ENCODE measurements at places on chromosomes 6 and 20.

DNA sequence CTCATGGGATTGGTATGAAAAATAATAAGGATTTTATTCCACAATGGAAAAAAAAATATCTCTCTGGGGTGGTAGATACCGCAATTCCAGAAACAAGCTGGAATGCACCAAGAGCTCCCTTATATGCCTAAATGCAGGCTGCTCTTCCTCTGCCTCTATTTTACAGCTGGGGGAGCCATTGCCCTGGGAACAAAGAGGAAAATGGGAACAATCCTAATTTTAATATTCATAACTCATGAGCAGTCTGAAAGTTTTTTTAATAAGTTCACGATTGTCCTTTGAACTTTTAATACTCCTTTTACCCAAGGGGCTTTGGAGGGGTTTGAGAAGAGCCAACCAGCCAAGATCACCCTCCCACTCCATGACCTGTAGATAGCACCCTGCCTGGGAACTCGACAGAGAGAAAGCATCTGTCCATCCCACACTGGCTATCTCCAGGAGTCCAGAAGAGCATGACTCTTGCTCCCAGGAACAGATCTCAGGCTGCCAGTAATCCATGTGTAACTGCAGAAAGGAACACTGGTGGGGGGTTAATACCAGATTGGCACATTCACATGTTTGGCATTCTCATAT lies 74.7 kb downstream of the CD83 start:
- DNase-seq: no peak

GRCh38 chr6:33908025-33908424 lies 104.2 kb upstream of the MLN start:
- no peak for DNase-seq

DNA sequence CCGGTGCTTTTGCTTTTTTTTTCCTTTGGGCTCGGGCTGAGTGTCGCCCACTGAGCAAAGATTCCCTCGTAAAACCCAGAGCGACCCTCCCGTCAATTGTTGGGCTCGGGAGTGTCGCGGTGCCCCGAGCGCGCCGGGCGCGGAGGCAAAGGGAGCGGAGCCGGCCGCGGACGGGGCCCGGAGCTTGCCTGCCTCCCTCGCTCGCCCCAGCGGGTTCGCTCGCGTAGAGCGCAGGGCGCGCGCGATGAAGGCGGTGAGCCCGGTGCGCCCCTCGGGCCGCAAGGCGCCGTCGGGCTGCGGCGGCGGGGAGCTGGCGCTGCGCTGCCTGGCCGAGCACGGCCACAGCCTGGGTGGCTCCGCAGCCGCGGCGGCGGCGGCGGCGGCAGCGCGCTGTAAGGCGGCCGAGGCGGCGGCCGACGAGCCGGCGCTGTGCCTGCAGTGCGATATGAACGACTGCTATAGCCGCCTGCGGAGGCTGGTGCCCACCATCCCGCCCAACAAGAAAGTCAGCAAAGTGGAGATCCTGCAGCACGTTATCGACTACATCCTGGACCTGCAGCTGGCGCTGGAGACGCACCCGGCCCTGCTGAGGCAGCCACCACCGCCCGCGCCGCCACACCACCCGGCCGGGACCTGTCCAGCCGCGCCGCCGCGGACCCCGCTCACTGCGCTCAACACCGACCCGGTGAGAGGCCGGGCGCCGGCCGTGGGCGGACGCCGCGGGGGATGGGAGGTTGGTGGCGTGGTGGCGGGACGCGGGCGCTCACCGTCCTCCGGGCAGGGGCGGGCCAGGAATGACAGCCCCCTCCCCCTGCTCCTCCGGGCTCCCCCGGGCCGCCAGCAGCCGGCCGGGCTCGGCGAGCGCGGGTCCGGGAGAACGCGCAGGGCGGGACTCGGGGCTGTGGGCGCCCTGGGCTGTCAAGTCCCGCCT lies 606 bp downstream of the ID4 start:
- DNase-seq: peak; percentile 49

DNA sequence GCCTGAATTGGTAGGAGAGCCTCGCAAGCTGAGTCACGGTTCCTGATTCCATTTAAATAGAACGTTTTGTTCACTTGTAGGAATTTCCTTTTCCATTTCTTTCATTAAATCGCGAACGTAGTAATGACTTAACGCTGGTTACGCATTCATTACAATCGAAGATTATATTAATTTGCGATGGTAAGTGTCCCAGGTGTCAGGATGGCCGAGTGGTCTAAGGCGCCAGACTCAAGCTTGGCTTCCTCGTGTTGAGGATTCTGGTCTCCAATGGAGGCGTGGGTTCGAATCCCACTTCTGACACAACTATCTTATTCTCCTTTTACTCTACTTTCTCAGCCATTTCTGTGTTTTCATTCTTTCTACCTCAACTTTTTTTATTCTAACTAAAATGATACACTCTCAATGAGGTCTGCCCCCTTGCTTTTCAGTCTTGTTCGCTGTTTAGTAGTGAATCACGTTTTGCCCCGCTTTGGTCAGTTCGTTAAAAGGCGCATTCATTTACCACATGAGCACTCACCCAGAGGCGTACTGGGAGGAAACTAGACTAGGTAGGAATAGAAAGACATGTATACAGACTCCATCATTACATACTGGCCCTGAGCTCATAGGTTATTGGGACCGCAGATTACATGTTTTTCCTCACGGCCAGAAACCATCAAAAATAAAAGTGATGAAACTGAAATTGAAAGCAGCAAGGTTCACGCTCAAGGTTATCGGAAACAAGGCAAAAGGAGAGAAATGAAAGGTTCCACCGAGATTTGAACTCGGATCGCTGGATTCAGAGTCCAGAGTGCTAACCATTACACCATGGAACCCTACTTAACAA lies 17.3 kb upstream of the TRIM27 start:
- DNase-seq: peak; percentile 95

DNA sequence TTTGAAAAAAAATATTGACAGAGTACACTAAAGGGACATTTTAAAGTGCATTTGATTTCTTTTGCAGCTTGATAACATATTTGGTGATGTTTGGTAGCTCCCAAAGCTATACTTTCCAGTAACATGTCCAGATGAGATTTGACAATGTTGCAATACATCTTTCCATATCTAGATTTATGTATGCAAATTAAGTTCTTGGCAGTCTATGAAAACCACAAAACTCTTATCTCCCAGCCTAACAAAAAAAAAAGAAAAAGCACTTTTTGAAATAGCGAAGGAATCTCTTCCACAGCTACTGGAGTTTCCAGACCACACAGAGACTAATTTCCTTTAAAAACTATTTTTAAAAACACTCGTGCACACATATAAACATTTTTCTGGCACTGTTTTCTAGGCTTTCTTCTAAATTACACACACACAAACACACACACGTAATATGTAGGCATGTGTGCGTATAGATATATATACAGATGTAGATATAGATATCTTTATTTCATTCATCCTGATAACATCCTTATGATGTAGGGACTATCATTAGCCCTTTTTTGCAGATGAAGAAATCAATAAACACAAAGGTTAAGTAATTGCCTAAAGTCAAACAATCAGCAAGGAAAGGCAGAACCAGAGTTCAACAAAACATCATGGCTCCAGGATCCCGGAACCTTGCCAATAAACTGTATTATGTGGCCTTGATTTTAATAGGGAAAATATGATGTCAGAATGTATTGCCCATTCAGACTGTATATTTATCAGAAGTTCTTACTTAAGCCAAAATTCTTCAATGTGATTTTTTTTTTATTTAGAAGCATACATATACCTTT lies 93.3 kb downstream of the ADGRB3 start:
- peak; percentile 63 for DNase-seq

GRCh38 chr6:168282985-168283685 lies 36.4 kb downstream of the DACT2 start:
- DNase-seq: no peak
